ENCODE measurements at places on chromosomes 3 and 15.

GRCh38 chr15:96687388-96688107 is 357.0 kb downstream of the NR2F2 start:
- DNase-seq: no peak

- no peak for DNase-seq
Measured at GRCh38 chr15:68187559-68187958, 17.6 kb downstream of the CALML4 start.

- DNase-seq: no peak
Measured at GRCh38 chr15:73527598-73527997, 84.6 kb downstream of the REC114 start.

GRCh38 chr3:100740207-100740606 is 30.9 kb downstream of the TFG start:
- DNase-seq: no peak

DNA sequence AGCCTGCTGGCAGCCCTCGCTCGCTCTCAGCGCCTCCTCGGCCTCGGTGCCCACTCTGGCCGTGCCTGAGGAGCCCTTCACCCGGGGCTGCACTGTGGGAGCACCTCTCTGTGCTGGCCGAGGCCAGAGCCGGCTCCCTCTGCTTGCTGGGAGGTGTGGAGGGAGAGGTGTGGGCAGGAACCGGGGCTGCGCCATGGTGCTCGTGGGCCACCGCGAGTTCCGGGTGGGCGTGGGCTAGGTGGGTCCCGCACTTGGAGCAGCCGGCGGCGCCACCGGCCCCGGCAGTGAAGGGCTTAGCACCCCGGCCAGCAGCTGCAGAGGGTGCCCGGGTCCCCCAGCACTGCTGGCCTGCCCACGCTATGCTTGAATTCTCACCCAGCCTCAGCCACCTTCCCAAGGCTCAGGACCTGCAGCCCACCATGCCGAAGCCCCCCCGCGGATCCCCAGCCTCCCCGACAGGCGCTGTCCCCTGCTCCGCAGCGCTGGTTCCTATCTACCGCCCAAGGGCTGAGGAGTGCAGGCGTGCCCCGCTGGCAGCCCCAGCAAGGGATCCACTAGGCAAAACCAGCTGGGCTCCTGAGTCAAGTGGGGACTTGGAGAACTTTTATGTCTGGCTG is 863.3 kb downstream of the IGSF11 start:
- DNase-seq: no peak

GRCh38 chr3:157148196-157148889 is 11.6 kb downstream of the CCNL1 start:
- DNase-seq: no peak

DNA sequence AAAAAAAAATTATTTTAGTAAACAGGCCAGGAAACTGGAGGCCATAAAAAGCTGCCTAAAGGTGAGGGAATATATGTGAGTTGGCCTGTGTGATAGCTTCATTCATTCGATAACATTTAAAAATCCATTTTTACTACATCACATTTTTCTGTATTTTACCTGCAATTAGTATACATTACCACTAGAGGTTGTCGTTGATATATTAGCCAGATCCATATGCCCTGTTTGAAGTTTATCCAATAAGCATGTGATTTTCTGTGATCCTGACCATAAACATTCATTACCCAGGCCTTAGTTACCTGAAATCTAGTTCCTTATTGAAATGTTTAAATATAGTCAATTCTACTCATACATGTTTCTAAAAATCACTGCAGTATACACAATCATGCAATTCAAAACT is 71.4 kb downstream of the ARNT2 start:
- no peak for DNase-seq
